ENCODE measurements at places on chromosomes 4 and X.

GRCh38 chr4:168164915-168165548 is 72.7 kb downstream of the ANXA10 start:
- DNase-seq, result no peak

DNA sequence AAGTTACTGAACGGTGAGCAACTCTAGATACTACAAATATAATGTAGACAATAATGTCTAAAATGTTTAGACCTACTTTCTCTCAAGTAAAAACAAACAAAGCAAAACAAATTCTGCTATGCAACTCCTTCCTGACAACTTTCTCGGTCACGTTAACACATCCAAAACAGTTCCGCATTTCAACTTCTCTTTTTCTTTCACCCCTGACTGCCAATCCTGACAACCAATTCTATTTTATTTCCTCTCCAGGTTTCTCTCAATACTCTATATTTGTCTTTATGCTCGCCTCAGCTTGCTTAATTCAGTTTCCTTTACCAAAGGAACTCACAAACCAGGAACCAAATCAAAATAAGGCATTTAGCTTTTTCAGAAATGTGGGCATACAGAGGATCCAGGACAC is 513.0 kb downstream of the FSTL5 start:
- DNase-seq, result no peak

DNA sequence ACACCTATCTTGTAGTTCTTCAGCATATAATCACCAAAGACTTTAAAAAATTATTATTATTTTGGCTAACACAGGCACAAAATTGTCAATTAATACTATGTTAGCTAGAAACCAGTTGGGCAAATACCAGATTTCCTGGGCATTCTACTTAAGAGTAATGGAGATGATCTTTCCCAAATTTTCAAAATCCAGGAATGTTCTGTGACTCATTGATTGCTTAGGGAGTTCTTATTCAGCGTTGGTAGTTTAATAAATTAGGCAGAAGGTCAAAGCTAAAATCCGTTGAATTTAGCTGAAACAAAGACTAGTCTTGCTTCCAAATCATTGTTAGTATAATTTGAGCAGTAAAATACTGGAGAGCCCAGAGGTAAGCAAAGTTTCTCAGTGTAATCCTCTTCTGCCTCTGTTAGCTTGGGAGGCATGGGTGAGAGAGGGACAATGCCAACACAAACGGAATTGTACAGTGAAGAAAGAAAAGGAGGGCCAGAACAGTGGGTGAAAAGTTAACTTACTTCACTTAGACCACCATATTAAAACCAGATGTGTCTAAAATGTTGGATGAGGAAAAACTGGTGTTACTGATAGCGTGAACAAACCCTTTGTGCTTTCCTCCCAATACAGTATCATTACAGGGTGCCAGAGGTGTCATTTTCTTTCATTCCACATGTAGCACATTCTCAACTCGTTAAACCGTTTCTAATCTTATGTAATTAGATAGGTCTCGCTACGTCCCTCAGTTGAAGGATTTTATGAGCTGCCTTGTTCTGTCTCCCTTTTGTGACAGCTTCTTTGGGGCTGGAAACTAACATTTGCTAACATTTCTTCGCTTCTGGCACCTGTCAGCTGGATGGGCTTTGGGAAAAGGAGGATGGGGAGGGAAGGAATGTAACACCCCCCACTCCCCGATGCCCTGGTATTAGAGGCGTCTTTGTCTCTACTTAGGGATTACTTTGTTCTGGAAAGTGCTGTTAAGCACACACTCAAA is 87.4 kb upstream of the CITED1 start:
- no peak for DNase-seq

DNA sequence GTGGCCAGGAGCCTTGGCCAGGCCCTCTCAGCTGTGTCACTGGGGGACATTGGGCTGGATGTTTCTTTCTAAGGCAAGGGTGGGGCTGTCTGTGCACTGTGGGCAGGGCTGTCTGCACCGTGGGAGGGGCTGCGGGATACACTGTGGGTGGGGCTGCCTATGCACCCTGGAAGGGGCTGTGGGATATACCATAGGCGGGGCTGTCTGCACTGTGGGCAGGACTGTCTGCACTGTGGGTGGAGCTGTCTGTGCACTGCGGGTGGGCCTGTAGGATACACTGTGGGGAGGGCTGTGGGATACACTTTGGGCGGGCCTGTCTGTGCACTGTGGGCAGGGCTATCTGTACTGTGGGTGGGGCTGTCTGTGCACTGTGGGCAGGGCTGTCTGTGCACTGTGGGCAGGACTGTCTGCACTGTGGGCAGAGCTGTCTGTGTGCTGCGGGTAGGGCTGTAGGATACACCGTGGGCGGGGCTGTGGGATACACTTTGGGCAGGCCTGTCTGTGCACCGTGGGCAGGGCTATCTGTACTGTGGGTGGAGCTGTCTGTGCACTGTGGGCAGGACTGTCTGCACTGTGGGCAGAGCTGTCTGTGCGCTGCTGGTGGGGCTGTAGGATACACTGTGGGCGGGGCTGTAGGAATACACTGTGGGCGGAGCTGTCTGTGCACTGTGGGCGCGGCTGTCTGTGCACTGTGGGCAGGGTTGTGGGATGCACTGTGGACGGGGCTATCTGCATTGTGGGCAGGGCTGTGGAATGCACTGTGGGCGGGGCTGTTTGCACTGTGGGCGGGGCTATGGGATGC is 31.1 kb downstream of the ACOX3 start:
- DNase-seq, result no peak

DNA sequence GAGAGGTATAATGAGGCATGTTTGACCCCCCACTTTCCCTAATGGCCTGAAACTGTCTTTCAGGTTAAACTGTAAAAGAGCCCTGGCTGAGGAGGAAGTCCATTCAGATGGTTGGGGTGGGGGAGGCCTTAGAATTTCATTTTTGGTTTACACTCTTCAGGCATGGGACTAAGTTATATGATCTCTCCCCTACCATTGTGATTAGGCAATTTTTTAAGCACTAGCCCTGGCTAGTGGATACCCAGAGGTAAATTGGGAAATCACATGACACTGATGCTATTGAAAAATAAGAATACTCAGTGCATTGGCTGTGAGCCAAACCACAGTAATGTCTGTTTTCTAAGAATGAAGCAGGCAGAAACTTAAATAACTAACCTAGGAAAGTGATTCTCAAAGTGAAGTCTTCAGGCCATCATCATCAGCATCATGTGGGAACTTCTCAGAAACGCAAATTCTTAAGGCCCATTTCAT is 149.7 kb downstream of the RRAGB start:
- no peak for DNase-seq

DNA sequence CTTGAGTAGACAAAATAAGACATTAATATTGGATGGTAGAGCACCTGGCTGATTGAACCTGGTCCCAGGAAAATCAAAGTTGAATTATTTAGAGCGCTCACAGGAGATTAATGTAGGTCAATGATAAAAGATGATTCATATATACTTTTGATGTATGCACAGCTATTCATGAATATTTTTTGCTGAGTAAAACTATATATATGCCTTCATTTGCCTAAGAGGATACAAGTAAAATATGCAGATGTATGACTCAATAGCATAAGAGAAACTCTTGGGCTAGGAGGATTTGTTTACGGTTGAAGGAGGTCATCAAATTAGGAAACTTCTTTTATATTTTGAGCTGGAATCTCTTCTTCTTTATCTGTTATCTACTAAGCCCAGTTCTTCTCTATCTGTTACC is 202.7 kb upstream of the HS3ST1 start:
- no peak for DNase-seq

DNA sequence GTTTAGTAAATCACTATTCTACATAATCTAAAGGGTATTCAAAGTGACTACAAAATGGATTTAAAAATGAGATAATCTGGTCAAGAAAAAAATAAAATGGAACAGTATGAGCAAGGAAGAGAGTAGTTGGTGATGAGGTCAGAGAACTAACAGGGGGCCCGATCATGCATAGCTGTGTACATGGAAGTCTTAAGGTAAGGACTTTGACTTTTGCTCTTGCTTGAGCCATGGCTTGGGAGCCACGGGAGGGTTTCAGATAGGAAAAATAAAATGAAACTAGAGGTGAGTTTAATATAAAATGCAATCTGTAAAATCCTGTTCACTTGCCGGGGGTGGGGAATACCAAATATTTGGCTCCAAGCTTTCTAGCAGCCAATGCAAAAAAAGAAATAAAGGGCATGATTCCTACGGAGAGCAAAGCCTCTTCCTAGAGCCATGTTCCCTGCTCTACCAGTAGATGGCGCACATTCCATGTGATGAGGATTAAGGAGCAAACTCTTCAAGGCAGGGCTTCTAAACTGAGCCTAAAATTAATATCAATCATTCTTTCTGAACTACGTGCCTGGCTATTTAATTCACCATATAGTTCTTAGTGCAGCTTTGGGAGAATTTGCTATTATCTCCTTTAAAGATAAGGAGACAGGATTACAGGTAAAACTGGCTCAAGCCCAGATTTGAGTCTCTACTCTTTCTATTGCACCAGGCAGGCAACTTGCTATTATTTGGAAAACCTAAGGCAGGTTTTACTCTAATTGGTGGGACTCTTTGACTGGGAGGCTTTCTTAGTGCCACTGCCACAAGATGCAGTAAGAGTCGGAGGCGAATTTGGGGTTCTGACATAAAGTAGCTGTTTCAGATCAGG is 6.8 kb upstream of the CLCN5 start:
- no peak for DNase-seq

DNA sequence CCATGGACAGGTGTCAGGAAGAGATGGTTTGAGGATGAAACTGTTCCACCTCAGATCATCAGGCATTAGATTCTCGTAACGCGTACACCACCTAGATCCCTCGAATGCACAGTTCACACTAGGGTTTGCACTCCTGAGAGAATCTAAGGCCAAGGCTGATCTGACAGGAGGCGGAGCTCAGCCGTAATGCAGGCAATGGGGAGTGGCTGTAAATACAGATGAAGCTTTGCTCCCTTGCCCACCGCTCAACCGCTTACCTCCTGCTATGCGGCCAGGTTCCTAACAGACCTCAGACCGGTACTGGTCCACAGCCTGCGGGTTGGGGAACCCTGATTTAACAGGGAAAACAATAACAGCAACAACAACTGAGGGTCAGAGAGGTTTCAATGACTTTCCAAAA is 2.0 kb upstream of the TEC start:
- no peak for DNase-seq

DNA sequence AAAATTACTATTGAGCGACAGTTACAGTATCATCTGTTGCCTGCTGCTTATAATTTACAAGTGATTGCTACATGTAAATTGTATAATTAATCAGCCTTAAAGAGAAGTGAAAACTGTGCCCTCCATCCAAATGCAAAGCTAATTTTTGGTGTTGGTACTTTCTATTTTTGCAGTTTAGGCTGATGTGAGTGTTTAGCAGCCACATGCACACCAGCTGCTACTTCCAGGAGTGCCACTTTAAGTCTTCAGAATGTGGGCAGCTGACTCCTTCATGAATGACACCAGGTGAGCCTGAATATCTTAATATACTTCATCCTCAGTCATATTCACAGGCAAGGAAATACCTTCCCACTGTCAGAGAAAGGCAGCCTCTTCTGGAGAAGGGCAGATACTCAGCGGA is 149.8 kb upstream of the RASGEF1B start:
- DNase-seq, result no peak

GRCh38 chr4:76024065-76024464 is 768 bp upstream of the CXCL10 start:
- DNase-seq, result no peak

DNA sequence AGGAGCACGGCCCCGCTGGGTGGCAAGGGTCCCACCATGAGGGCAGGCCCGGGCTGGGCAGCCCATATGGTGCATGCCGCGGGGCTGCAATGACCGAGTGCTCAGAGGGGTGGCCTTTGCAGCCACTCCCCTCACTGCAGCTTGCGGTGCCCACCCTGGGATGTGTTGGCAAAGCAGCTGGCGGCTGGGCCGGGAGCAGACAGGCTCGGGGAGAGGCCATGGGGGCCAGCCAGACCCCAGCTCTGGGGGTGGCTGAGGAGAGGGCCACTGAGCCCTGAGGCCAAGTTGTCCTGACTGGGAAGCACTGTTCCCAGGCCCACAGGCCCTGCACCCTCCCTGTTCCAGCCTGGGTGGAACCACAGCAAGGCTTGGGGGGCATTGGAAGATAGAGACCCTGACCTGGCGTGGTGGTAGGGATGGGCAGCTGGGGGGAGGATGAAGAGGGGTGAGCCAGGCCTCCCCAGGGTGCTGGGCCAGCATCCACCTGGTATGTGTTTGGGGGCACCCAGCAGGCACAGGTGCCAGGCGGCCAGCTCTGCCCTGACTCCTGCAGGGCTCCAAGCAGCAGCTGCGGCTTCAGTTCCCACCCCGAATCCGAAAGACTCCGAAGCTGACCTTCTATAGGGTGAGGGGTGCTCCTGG is 18.4 kb upstream of the RNF4 start:
- no peak for DNase-seq

GRCh38 chr4:33628296-33628695 is 2616.0 kb downstream of the ARAP2 start:
- no peak for DNase-seq

- DNase-seq, result no peak
Measured at GRCh38 chrX:85516131-85516530, 136.7 kb upstream of the POF1B start.

DNA sequence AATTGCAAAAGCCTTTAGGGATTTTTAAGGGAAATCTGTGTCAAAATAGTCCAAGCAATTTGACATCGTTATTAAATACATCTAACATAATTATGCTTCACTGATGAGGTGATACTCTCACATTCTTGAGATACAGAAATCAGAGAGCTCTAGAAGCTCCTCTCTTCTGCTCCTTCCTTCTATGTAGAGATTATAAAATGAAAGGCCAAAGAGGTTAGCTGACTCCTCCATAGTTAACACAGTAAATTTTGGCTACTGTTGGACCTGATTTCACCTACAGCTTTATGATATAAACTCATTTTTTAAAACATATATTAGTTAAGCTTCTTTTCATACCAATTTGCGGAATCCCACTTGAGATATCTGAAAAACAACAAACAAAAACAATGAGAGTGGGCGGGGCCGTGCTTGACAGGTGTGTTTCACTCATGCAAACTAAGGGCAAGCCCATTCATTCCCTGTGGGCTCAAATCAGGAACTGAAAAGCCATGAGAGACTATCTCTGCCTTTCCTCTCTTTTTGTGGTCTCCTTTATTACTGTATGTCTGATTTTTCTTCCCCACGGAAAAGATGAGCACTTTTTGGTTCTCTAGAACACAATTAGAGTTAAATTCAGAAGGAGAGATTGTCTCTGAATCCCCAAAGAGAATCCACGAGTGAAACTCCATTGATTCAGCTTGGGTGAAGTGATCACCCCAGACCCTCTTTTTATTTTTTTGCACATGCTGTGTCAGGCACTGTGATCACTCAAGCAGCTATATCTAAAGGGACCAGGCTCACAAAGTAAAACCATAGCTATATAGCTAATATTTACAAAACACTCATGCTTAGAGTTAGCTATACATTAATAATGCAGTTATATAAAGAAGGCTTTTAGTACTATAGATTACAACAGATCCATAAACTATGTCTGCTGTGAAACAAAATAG is 566.3 kb downstream of the IL15 start:
- no peak for DNase-seq

GRCh38 chrX:121781991-121782390 is 734.6 kb downstream of the GLUD2 start:
- no peak for DNase-seq

- DNase-seq, result no peak
Measured at GRCh38 chr4:80138551-80139538, 58.5 kb upstream of the PRDM8 start.

- no peak for DNase-seq
Measured at GRCh38 chrX:39721566-39722279, 376.0 kb downstream of the BCOR start.

GRCh38 chr4:102230194-102230593 is 115.1 kb downstream of the SLC39A8 start:
- no peak for DNase-seq
